Lower leg skin (tissue), 4 donors: ENCODE measurements at places on chromosomes 16 and 17. TPM values are rescaled to one million over a fixed set of nuclear protein-coding genes. Genes with fewer than 3 reads are reported as not detected.

KRTAP2-3 gene
- 3.9 TPM for total RNA-seq

CYB561 gene
- 58.7 TPM for total RNA-seq

LRRC46 gene
- not detected for total RNA-seq

RMI2 gene
- 7.9 TPM for total RNA-seq

SSH2 gene
- 17.5 TPM for total RNA-seq

GAST gene
- total RNA-seq: not detected

TLCD1 gene
- total RNA-seq: 9.4 TPM

PTX4 gene
- total RNA-seq: not detected

TRIM25 gene
- total RNA-seq: 33.4 TPM

TMEM88 gene
- 1.5 TPM for total RNA-seq

SCGB1C2 gene
- not detected for total RNA-seq

CFAP97D1 gene
- not detected for total RNA-seq

ZPBP2 gene
- not detected for total RNA-seq

MFSD11 gene
- 38.4 TPM for total RNA-seq

RSPRY1 gene
- total RNA-seq: 24.4 TPM

MT4 gene
- total RNA-seq: 1,445 TPM

FNDC8 gene
- total RNA-seq: not detected

GAS2L2 gene
- not detected for total RNA-seq
